ENCODE measurements at places on chromosomes 6 and 20.
A peak's percentile ranks its signal among the peaks of the same experiment; 100 is the strongest.

GRCh38 chr6:166673309-166673708 is 46.3 kb upstream of the RPS6KA2 start:
- DNase-seq, result no peak

- DNase-seq, result peak; percentile 98
Observed at GRCh38 chr6:111552241-111552744, 53.4 kb downstream of the TRAF3IP2 start.

- no peak for DNase-seq
Observed at GRCh38 chr6:163175301-163175700, 239.2 kb upstream of the QKI start.

GRCh38 chr6:37607944-37608343 is 89.7 kb downstream of the MDGA1 start:
- DNase-seq, result peak; percentile 49

DNA sequence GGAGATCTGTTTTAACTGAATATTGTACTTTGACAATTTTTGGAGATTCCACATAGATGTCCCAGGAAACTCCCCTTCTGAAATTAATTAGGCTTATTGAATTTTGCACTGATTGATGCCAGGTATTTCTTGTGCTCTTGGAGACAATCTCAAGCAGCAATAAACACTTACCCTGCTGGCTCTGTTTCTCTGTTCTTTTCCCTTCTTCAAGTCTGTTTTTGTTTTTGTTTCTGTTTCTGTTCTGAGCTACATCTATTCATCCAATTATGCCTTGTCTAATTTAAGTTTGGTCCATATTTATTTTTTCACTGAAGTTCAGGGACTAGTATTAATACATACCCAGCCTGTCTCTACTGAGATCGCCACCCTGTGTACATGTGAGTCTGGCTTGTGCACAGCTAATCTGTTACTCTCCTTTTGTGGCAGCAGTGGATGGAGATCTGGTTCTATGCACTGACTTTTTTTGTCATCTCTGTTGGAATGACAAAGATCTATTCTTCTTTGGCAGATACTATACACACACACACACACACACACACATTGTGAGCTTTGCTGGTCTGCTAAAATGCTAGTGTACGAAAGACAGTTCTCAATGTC is 51.9 kb downstream of the IL22RA2 start:
- no peak for DNase-seq

DNA sequence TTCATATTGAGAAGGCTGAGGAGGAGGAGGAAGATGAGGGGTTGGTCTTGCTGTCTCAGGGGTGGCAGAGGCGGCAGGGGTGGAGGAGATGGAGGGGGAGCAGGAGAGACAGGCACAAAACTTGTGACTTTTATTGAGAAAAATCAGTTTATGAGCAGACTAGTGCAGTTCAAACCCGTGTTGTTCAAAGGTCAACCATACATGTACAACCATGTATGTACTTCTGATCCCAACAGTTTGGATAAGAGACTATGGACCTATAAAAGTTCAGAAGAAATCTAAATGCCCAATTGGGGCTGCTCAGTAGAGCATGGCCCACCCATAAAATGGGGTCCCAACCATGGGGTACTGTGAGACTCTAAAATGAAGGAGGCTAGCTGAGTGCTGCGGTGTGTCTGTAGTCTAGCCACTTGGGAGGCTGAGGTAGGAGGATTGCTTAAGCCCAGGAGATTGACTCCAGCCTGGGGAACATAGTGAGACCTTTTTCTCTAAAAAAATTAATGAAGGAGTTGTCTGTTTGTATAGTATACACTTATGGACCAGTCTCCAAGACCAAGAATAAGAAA is 7.6 kb upstream of the SLC22A7 start:
- DNase-seq, result no peak

GRCh38 chr20:41172296-41173140 is 35.2 kb downstream of the PLCG1 start:
- no peak for DNase-seq

- DNase-seq, result no peak
Observed at GRCh38 chr6:151564654-151565053, 70.8 kb downstream of the CCDC170 start.

DNA sequence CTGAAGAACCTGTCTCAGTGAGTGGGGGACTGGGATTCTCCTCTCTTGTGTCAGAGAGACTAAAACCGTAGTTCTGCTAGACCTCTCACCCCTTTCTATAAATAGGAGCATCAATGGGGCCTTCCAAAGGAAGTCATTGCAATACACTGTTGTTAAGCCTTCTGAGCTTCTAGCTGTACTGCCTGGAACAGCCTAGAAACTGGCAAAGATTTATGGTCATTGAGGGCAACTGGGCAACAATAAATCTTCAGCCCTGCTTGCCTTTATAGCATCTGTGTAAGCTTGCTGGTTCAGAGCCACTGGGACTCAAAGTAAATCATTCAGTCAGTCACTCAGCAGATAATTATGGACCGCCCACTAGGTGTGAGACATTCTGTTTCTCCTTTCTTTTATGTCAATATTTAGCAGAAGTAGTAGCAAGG is 53.2 kb downstream of the PPP1R14C start:
- DNase-seq, result peak; percentile 64

- DNase-seq, result peak; percentile 50
Observed at GRCh38 chr20:6993011-6993410, 225.5 kb downstream of the BMP2 start.

GRCh38 chr6:33815854-33816253 is 12.1 kb upstream of the MLN start:
- no peak for DNase-seq

DNA sequence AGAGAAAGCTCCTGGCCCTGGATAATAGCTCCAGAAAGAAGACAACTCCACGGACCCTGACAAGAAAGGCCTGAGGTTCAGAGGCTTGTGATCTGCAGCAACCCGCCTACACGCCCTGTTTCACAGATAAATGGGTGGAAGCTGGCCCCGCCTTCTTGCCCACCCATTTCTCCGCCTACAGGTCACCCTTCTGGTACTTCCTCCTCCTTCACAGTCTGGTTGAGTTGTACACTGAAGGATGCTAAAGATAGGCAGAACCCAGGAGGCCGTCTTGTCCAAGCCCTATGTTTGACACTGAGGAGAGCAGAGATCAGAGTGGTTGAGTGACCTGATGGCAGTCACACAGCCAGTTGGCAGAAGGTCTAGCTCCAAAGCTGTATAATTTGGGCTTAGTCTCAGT is 34.2 kb upstream of the MDGA1 start:
- DNase-seq, result no peak

DNA sequence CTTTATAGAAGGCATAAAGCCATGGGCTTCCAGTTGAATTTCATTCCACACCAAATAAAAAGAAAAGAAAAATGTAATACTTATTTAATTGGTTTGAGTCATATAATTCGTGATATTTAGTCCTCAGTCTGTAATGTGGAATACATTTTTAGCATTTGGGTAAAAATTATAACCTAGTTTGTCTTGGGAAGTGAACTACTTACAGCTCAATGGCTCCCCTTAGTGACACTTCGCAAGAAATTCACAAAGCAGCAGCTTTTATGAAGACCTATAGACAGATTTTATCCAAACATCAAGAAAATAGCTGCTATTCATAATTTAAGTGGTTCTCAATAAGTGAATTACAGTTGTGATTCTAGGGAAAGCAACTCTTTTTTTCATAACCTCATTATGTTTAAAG is 72.1 kb downstream of the RSPO3 start:
- peak; percentile 55 for DNase-seq

GRCh38 chr6:105900125-105900937 is 185.8 kb upstream of the PRDM1 start:
- DNase-seq, result peak; percentile 86

DNA sequence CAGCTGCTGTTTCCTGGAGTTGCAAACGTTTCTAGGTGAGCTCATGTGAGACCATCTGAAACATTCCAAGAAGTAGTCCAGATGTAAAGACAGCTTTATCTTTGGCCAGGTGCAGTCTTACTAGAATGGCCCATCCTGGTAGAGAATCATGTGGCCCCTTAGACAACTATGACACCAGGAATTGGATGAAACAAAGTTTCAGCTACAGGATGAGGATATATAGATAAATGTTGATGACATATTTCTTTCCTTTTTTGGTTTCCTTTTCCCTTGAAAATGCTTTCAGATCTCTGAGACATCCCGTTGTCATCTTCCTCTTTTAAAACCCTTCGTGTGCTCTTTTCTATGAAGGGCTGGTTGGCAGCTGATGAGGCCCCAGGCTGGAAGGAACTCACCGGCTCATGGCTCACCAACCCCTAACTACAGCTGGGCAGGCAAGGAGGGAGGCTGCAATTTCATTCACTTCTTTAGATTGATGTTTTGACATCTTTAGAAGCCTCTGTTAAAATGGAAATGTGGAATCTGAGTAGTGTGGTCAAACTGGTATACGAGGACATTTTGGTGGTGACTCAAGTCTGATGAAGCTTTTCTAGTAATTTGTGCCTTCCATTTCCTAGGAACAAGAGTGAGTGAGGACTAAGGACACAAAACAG is 167.9 kb upstream of the TNFAIP3 start:
- DNase-seq, result peak; percentile 21

DNA sequence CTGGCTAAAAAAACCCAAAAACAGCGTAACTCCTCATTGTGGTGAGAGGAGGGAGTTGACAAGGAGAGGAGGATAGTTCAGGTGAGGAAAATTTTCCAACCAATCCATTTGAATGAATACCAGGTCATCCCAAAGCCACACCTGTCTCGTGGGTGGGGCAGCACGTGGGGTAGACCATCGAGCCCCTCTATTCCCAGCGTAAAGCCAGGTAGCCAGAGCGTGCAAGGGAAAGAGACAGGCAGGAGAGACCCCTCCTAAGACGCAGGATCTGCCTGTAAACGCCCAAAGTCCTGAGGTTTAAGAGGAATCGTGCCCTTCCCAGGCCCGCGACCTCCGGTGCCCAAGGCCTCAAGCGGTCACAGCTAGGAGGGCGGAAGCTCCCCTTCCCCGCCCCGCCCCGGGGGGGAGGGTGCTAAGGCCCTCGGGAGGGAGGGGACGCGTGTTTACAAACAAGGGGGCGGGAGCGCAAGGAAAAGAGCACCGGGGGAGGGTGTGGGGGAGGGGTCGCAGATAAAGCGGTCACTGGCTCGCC is 712 bp downstream of the RXRB start:
- peak; percentile 45 for DNase-seq

GRCh38 chr6:137115658-137116057 is 57.8 kb downstream of the IL22RA2 start:
- no peak for DNase-seq

GRCh38 chr20:59903621-59904020 is 29.8 kb downstream of the SYCP2 start:
- DNase-seq, result no peak

DNA sequence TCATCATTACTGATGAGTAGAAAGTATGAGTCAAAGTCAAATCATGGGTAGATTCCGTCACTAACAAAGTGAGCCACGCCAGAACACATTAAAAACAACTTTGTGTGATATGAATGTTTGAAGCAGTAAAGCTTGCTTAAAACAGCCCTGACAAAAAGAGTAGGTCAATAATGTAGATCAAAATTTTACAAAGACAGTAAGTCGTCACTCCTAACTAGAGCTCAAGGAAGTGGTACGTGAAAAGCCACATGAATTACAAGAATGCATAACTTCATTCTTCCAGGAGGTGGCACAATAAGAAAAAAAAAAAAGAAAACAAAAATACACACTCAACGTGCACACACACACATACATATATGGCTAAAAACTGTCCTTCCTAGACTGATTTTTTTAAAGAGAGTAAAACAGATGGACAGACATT is 69.9 kb downstream of the HACE1 start:
- peak; percentile 79 for DNase-seq

DNA sequence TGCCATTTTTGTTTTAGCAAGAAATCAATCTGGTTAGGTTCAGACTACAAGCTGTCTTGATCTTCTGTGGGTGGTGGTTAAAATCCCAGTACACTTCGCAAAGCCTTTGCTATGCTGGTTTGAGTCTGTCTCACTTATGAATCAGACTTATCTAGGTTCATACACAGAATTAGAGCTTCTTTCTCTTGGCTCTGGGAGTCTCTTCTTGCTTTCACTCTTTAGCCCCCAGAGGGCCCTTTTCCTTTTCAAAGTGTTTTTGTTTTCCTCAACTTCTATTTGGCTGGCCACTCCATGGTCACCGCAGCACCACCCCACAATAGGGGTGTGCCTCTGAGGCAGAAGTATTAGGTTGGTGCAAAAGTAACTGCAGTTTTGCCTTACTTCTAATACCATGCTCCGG is 21.3 kb downstream of the ECI2 start:
- DNase-seq, result no peak

- peak; percentile 57 for DNase-seq
Observed at GRCh38 chr6:40997234-40997957, 41.6 kb downstream of the UNC5CL start.

All from fibroblast of skin of abdomen (primary cell).